ENCODE measurements at places on chromosomes 13 and 19.

- no peak for DNase-seq
- H3K27ac ChIP-seq: no peak overlapping the region
- no peak overlapping the region for H3K4me3 ChIP-seq
Observed at GRCh38 chr19:33702606-33703437, 81.1 kb downstream of the CHST8 start.

DNA sequence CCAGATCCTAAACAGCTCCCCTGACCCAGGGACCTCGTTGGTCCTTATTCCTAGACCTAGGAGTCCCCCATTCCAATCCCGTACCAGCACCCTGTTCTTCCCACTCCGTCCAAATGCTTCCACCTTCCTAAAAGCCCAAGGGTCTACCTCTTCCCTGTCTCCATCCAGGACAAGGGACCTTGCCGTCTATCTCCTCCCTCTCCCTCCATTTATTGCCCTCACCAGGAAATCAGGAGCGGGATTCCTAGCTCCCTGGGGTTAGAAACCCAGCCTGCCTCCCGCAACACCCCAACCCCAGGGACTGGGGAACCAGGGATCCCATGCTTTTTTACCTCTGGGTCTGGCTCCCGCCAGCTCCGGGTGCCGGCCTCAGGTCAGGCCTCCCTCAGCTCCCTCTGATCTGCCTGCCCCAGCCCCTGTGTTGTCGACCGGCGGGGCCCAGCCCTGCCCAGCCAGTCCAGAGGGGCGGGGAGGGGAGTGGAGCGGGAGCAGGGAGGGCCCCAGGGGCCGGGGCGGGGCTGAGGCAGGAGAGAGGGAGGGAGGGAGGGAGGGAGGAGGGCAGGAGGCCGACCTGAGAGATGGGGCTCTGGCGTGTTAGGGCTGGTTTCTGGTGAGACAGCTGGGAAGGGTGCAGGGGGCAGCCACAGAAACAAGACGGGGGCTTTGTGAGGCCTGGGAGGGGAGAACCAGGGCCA lies at the start of gene B3GNT8:
Gene B3GNT8, minus strand, starts transcription at position 423 of the 695 bp plus-strand sequence. CDS start 596 bp downstream, outside the sequence.
- peaks cover 23% of the 10 kb centered on the region for H3K4me1 ChIP-seq
- no peaks in the 10 kb centered on the region for H3K27me3 ChIP-seq
- peaks cover 7% of the 10 kb centered on the region for H3K36me3 ChIP-seq
- H3K27ac ChIP-seq: peak within 1 kb of the TSS; percentile 74
- DNase-seq: peak; percentile 63

GRCh38 chr13:64675255-64675892 lies 2554.8 kb downstream of the PCDH9 start:
- H3K36me3 ChIP-seq: no peaks in the 10 kb centered on the region
- DNase-seq: no peak
- no peaks in the 10 kb centered on the region for H3K4me1 ChIP-seq
- H3K27ac ChIP-seq: no peak overlapping the region

- H3K27me3 ChIP-seq: no peaks in the 10 kb centered on the region
- no peak overlapping the region for H3K27ac ChIP-seq
- no peak overlapping the region for H3K4me3 ChIP-seq
- no peak for DNase-seq
- H3K36me3 ChIP-seq: peaks cover 82% of the 10 kb centered on the region
- H3K4me1 ChIP-seq: no peaks in the 10 kb centered on the region
Observed at GRCh38 chr19:37361994-37362393, 8.9 kb upstream of the ZNF527 start.

- peaks cover 24% of the 10 kb centered on the region for H3K4me1 ChIP-seq
- DNase-seq: no peak
- H3K4me3 ChIP-seq: peak overlapping the region; percentile 36
- no peaks in the 10 kb centered on the region for H3K36me3 ChIP-seq
Observed at GRCh38 chr19:9937001-9937411, 691 bp upstream of the OLFM2 start.

- no peak overlapping the region for H3K4me3 ChIP-seq
- DNase-seq: no peak
- peaks cover 2% of the 10 kb centered on the region for H3K27me3 ChIP-seq
- H3K36me3 ChIP-seq: no peaks in the 10 kb centered on the region
- no peaks in the 10 kb centered on the region for H3K4me1 ChIP-seq
Observed at GRCh38 chr13:50629497-50629896, 214.0 kb downstream of the DLEU7 start.

- H3K27ac ChIP-seq: no peak overlapping the region
- no peak for DNase-seq
- no peaks in the 10 kb centered on the region for H3K36me3 ChIP-seq
- peaks cover 20% of the 10 kb centered on the region for H3K27me3 ChIP-seq
- no peak overlapping the region for H3K4me3 ChIP-seq
Observed at GRCh38 chr13:113855012-113855921, 8.6 kb downstream of the GAS6 start.

- DNase-seq: peak; percentile 7
- H3K27ac ChIP-seq: peak overlapping the region; percentile 15
- peaks cover 50% of the 10 kb centered on the region for H3K36me3 ChIP-seq
- no peaks in the 10 kb centered on the region for H3K27me3 ChIP-seq
- H3K4me1 ChIP-seq: peaks cover 4% of the 10 kb centered on the region
Observed at GRCh38 chr19:55014714-55015113, 23.4 kb downstream of the GP6 start.

GRCh38 chr13:50188696-50189095 lies 173.5 kb downstream of the KCNRG start:
- H3K27me3 ChIP-seq: peaks cover 5% of the 10 kb centered on the region
- DNase-seq: no peak
- H3K4me3 ChIP-seq: no peak overlapping the region
- H3K36me3 ChIP-seq: no peaks in the 10 kb centered on the region

- no peaks in the 10 kb centered on the region for H3K36me3 ChIP-seq
- H3K4me1 ChIP-seq: peaks cover 18% of the 10 kb centered on the region
- peaks cover 17% of the 10 kb centered on the region for H3K27me3 ChIP-seq
- no peak overlapping the region for H3K4me3 ChIP-seq
- H3K27ac ChIP-seq: no peak overlapping the region
Observed at GRCh38 chr19:43628646-43629326, 9.4 kb upstream of the ZNF428 start.

DNA sequence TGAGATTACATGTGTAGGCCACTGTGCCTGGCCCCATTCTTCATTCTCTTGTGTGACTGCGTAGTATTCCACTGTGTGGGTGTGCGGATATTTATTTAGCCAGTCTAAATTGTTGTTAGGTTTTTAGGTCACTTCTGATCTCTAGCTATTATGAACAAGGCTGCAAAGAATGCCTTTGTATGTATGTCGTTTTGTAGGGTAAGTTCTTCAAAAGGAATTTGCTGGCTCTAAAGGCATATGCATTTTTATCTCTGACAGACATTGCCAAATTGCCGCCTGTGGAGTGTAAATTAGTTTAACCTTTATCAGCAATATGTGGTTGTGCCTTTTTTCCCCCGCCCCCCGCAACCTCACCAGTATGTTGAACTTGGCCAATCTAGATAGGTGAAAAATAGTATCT lies 30.3 kb upstream of the EHD2 start:
- peaks cover 7% of the 10 kb centered on the region for H3K36me3 ChIP-seq
- no peak overlapping the region for H3K27ac ChIP-seq
- H3K4me3 ChIP-seq: no peak overlapping the region
- no peaks in the 10 kb centered on the region for H3K4me1 ChIP-seq
- H3K27me3 ChIP-seq: no peaks in the 10 kb centered on the region

DNA sequence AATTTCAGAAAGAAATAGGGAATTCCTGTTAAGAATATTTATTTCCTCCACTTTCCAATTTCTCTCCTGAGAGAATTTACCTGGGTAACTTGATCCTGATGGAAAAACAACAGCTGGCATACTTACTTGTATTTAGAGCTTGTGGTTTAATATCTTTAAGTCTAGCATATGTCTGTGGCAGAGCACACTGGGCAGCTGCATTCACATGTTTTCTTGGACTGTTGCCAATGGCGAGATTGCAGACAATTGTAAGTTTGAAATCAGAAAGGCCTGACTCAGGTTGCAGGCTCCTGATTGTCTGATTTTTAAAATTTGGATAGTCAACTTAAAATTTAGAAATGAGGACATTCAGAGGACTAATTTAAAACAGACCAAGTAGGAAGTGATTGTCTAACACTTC lies 66.9 kb downstream of the NHLRC3 start:
- no peaks in the 10 kb centered on the region for H3K36me3 ChIP-seq
- H3K4me1 ChIP-seq: peaks cover 3% of the 10 kb centered on the region
- no peak overlapping the region for H3K27ac ChIP-seq
- no peak overlapping the region for H3K4me3 ChIP-seq
- no peak for DNase-seq
- H3K27me3 ChIP-seq: peaks cover 15% of the 10 kb centered on the region

DNA sequence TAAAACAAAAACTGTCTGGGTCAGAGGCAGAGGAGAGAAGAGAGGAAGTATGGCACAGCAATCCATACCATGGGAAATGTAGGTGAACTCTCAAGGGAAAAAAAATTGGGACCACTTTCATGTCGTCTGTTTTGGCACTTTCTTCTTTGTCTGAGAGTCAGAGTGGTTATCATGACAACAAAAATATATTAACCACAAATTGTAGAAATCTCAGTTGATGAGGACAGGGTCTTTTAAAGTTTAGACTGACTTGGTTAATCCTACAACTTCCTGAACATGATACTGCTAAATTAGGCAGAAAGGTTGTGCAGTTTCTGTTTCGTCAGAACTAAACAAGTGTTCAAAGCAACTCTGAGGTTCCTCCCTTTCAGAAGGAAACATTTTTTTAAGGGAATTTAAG lies 15.2 kb downstream of the KLF5 start:
- H3K36me3 ChIP-seq: no peaks in the 10 kb centered on the region
- H3K27me3 ChIP-seq: no peaks in the 10 kb centered on the region
- no peak overlapping the region for H3K27ac ChIP-seq
- no peak overlapping the region for H3K4me3 ChIP-seq

- peaks cover 8% of the 10 kb centered on the region for H3K27me3 ChIP-seq
- H3K27ac ChIP-seq: no peak overlapping the region
- H3K4me1 ChIP-seq: peaks cover 6% of the 10 kb centered on the region
- peaks cover 2% of the 10 kb centered on the region for H3K36me3 ChIP-seq
- no peak overlapping the region for H3K4me3 ChIP-seq
Observed at GRCh38 chr13:41453620-41454019, 3.7 kb upstream of the RGCC start.

GRCh38 chr13:57899096-57899495 lies 267.6 kb downstream of the PCDH17 start:
- H3K36me3 ChIP-seq: no peaks in the 10 kb centered on the region
- no peaks in the 10 kb centered on the region for H3K4me1 ChIP-seq
- no peaks in the 10 kb centered on the region for H3K27me3 ChIP-seq
- H3K4me3 ChIP-seq: no peak overlapping the region

- no peak for DNase-seq
- peaks cover 4% of the 10 kb centered on the region for H3K27me3 ChIP-seq
- no peaks in the 10 kb centered on the region for H3K4me1 ChIP-seq
Observed at GRCh38 chr13:80276371-80277289, 64.3 kb downstream of the SPRY2 start.
